CD4-positive, alpha-beta T cell (primary cell): ENCODE measurements at places on chromosomes 6 and 20.

GRCh38 chr20:45752746-45753145 lies 30.6 kb downstream of the SPINT4 start:
- H3K4me1 ChIP-seq: no peaks in the 10 kb centered on the region
- peaks cover 17% of the 10 kb centered on the region for H3K27me3 ChIP-seq
- no peak overlapping the region for H3K27ac ChIP-seq
- DNase-seq: no peak

GRCh38 chr20:56395166-56395565 lies 2.7 kb downstream of the CSTF1 start:
- no peaks in the 10 kb centered on the region for H3K27me3 ChIP-seq
- H3K4me3 ChIP-seq: no peak overlapping the region

- DNase-seq: no peak
- no peak overlapping the region for H3K27ac ChIP-seq
- H3K36me3 ChIP-seq: peaks cover 16% of the 10 kb centered on the region
- H3K4me1 ChIP-seq: peaks cover 29% of the 10 kb centered on the region
- no peak overlapping the region for H3K4me3 ChIP-seq
- no peaks in the 10 kb centered on the region for H3K27me3 ChIP-seq
Observed at GRCh38 chr20:57384953-57385761, 6.0 kb upstream of the RBM38 start.

DNA sequence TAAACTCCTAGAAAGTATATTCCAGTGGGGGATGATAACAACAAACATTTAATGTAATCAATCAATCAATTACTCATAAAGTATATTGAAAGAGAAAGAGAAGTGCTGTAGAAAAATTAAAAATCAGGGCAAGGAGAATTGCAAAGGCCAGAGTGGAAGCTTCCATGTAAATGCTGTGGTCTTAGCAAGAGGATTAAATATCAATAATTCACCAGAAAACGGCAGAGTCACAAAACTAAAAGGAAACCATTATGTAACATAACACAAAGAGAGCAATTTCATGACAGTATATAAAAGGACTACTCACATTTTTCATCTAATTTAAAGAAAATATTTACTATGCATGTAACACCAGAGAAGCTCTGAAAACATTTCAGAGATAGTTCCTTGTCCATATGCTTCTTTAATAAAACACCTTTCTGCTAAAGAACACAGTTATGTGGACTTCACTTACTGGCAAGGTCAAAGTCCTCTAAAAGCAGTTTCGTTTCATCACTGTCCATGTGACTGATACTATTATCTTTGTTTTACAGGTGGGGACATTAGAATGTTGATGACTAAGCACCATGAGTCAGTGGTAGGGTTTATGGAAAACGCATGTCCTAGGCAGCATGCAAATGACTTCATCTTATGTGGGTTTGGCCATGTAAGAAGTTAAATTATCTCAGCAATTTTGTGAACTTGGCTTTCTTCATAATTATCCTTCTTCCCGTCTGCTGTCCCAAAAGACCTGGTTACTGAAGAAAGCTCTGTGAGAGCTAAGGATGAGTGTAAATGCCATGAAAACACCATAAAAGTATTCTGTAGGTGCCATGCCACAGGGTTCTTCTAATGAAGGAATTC lies 185.8 kb upstream of the TENT5A start:
- no peaks in the 10 kb centered on the region for H3K36me3 ChIP-seq
- DNase-seq: no peak
- no peak overlapping the region for H3K4me3 ChIP-seq
- H3K27me3 ChIP-seq: no peaks in the 10 kb centered on the region

DNA sequence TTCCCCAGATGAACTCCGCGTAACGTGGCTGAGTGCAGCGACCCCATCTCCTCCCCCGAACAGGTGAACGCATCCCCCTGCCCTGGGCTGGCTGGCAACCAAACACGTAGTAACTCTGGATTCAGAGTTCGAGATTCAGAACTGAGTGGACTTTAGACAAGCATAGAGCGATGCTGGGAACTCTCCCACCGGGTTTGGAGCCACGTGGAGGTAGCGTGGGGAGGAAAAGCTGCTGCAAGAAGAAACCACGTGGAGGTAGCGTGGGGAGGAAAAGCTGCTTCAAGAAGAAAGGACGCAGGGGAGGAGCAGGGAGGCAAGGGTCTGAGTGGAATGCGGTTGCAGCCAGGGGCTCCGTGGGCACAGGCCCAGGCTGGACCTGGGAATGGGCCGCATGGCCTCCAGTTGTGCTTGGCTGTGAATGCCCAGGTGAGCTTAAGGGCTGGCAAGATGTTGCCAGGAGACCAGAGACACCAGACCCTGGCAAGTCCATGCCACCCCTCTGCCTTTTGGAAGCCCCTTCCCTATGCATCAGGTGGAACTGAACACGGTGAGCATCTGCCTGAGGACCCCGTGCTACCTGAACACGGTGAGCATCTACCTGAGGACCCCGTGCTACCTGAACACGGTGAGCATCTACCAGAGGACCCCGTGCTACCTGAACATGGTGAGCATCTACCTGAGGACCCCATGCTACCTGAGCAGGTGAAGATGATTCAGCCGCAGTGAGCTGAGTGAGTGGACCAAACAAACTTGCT lies 118.0 kb upstream of the FRMD1 start:
- DNase-seq: no peak
- H3K27ac ChIP-seq: no peak overlapping the region
- no peaks in the 10 kb centered on the region for H3K4me1 ChIP-seq
- H3K4me3 ChIP-seq: no peak overlapping the region
- H3K27me3 ChIP-seq: no peaks in the 10 kb centered on the region

DNA sequence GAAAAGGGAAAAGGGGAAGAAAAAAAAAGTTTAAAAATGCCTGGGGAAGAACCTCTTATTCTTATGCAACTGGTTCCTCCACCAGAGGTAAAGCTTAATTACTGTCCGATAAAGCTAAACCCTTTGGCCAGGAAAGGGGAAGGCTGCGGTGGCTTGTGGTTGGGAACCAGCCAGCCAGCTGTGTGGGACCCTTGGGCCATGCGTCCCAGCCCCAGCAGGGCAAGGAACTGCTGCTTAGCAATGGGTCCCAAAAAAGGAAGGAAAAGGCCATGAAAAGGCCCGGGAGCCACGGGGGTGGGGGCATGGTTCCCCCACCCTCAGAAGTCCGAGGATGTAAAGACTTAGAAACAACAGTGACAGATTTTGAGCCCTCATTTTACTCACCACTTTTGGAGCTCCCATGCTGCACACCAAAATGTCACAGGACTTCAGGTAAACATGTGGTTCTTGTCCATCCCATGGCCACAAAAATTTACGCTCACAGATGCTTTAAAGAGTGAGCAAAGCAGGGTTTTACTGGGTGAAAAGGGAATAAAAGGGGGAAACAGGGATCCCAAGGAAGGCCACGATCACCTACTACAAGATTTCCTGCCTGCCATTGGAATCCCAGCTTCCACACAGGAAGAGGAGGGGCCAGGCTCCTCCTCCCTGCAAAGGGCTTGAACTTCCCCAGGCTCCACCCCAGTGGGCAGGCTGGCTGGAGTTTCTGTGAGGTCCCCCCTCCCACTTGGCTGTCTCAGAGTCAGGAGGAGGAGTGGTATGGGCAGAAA lies 1234.7 kb upstream of the GJE1 start:
- H3K36me3 ChIP-seq: no peaks in the 10 kb centered on the region
- no peaks in the 10 kb centered on the region for H3K4me1 ChIP-seq
- no peak for DNase-seq
- no peaks in the 10 kb centered on the region for H3K27me3 ChIP-seq

DNA sequence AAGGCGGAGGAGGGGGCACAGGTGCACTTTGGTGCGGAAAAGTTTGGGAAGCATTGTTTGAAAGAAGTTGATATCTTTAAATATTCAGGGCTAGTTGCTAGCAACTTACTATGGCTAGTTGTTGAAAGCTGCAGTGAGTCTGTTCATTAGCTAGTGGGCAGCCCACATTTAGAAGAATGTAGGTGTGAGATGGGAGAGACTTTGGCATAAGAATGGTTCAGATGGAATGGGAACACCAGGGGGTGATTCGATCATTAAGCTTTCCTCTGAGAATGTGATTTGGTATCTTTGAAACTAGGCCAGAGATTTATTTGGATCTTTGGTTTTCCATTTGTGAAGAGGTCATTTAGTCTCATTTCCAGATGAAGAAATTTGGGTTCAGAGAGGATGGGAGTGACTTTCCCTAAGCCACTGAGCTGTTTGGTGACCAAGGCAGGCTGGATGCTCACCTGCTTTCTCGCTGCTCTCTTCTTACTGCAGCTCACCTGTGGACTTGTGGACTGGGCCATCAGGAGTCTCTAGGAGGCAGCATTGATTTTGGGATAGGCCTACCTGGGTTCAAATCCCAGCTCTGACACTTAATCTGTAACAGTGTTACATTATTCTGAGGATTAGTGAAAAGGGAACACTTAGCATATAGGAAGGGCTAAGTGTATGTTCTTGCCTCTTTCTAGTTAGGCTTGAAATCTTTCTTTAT lies 62.9 kb downstream of the CARMIL1 start:
- H3K27ac ChIP-seq: no peak overlapping the region
- no peaks in the 10 kb centered on the region for H3K36me3 ChIP-seq
- H3K4me1 ChIP-seq: no peaks in the 10 kb centered on the region
- H3K4me3 ChIP-seq: no peak overlapping the region

DNA sequence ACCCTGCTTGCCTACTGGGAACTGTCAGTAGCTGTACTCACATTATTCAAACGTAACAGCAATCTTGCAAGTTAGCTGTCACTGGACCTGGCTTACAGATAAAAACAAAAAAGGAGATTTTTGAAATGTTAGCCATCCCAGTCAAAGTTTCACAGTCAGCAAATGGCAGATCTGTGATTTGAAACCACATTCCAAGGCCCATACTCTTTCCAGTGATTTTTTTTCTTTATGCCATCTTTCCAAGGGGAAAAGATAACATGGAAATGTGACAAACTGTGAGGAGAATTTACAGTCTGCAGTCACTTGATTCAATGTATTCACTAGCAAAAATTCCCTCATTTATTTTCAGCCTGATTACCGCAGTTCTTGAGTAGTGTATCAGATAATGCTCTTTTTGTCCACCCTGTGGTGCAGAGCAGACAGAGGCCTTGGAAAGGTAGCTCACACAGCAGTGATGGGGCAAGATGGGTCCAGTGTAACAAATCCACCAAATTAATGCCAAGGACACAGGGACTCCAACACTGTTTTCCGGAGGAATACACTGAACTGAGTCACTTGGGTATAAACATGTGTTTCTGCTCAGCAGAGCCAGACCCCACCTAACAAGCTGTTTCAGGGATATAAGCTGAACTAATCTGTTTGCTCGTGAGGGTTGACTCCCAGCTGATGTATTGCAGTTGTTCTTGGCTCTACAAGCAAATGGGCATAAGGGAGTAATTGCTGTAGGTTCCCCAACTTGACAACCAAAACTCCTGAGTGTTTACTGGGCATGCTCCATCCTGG lies 49.9 kb upstream of the ADGRF1 start:
- H3K4me3 ChIP-seq: no peak overlapping the region
- H3K27me3 ChIP-seq: no peaks in the 10 kb centered on the region
- H3K27ac ChIP-seq: no peak overlapping the region

- no peak overlapping the region for H3K27ac ChIP-seq
- no peaks in the 10 kb centered on the region for H3K4me1 ChIP-seq
- DNase-seq: no peak
- H3K36me3 ChIP-seq: no peaks in the 10 kb centered on the region
- H3K4me3 ChIP-seq: no peak overlapping the region
Observed at GRCh38 chr6:3194535-3195419, 32.7 kb downstream of the TUBB2B start.

GRCh38 chr6:703552-703951 lies 10.6 kb upstream of the EXOC2 start:
- H3K27me3 ChIP-seq: no peaks in the 10 kb centered on the region
- H3K4me1 ChIP-seq: no peaks in the 10 kb centered on the region
- H3K27ac ChIP-seq: no peak overlapping the region

GRCh38 chr6:68127074-68127473 lies 508.0 kb upstream of the ADGRB3 start:
- H3K36me3 ChIP-seq: no peaks in the 10 kb centered on the region
- H3K4me3 ChIP-seq: no peak overlapping the region
- no peaks in the 10 kb centered on the region for H3K27me3 ChIP-seq
- H3K4me1 ChIP-seq: no peaks in the 10 kb centered on the region
- H3K27ac ChIP-seq: no peak overlapping the region

DNA sequence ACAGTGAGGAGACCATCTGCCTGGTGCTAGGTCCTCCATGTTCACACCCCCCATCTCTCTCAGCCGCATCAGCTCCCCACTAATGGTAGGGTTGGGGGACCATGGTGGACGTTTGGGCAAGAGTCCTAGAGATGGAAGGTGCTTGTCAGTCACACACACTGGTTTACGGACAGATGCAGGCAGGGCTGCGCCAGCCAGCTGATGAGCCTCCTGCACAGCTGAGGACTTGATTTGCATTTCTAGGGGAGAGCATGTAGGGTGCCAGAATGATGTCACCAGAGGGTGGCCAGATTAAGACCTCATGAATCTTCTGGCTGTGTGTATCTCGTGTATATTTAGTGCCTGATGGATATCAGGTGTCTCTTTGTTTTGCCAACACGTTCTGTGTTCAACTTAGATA lies 28.6 kb downstream of the CST8 start:
- no peak for DNase-seq
- no peak overlapping the region for H3K27ac ChIP-seq
- H3K27me3 ChIP-seq: no peaks in the 10 kb centered on the region
- no peaks in the 10 kb centered on the region for H3K4me1 ChIP-seq
